ENCODE measurements at places on chromosomes 1 and 21. TPM values are rescaled to one million over a fixed set of nuclear protein-coding genes. Genes with fewer than 3 reads are reported as not detected.

GRCh38 chr1:205466595-205467220 is 10.9 kb upstream of the BLACAT1 start:
- no peak for DNase-seq
- H3K4me3 ChIP-seq, result no peak overlapping the region
- no peaks in the 10 kb centered on the region for H3K4me1 ChIP-seq
- H3K36me3 ChIP-seq, result no peaks in the 10 kb centered on the region
- H3K27ac ChIP-seq, result no peak overlapping the region

- H3K4me1 ChIP-seq, result peaks cover 14% of the 10 kb centered on the region
- no peak overlapping the region for H3K4me3 ChIP-seq
- peaks cover 2% of the 10 kb centered on the region for H3K27me3 ChIP-seq
- H3K27ac ChIP-seq, result no peak overlapping the region
- no peaks in the 10 kb centered on the region for H3K36me3 ChIP-seq
These were observed 104.2 kb upstream of the TARDBP start for GRCh38 chr1:10908266-10908665.

- no peaks in the 10 kb centered on the region for H3K27me3 ChIP-seq
- H3K4me3 ChIP-seq, result no peak overlapping the region
- H3K36me3 ChIP-seq, result no peaks in the 10 kb centered on the region
- DNase-seq, result no peak
- H3K27ac ChIP-seq, result no peak overlapping the region
- H3K4me1 ChIP-seq, result peaks cover 4% of the 10 kb centered on the region
These were observed 144.5 kb downstream of the AKT3 start for GRCh38 chr1:243705585-243705984.

DNA sequence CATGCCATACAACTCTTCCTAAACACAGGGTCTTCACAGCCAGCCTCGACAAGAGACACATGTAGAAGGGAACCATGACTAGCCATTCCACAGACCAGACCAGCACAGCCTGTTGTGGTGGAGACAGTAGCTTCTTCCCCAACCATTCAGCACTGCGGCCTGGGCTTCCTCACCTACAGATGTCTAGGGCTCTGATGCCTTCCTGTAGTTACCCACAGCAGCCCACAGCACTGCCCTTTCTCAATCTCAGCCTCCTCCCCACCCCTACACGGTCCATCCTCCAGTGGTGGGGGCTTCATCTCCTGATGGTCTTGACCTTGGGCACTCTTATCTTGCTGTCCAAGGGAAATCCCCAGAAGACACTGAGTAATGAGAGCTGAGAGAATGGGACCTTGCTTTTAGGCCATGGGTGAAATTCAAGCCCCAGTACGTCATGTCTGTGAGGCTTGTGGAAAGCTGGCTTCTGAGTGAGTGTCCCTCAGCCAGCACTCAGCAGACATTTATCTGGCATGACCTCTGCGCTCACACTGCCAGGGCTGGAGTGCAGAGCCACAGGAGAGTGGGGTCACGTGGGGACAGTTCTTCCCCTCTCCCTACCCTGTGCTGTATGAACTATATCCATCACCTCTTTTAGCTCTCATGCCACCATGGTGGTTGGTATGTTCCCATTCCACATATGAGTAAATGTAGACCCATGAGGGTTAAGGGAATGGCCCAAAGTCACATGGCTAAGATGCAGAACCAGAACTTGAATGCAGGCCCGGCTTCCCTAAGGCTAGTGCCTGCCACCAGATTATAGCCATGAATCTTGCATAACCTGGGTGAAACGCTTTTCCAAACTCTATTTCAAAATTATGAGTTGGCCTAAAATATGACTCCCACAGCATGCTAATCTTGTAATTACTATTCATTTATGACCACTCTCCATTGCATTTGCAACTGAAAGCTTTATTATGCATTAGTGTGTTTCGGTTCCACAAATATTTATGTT is 104.7 kb downstream of the HIVEP3 start:
- H3K27ac ChIP-seq, result no peak overlapping the region
- H3K27me3 ChIP-seq, result no peaks in the 10 kb centered on the region
- H3K4me3 ChIP-seq, result no peak overlapping the region
- no peaks in the 10 kb centered on the region for H3K36me3 ChIP-seq
- DNase-seq, result no peak
- H3K4me1 ChIP-seq, result peaks cover 37% of the 10 kb centered on the region

The OR2L8 gene
- total RNA-seq, result not detected

The MRPL24 gene
- total RNA-seq, result 106 TPM

DNA sequence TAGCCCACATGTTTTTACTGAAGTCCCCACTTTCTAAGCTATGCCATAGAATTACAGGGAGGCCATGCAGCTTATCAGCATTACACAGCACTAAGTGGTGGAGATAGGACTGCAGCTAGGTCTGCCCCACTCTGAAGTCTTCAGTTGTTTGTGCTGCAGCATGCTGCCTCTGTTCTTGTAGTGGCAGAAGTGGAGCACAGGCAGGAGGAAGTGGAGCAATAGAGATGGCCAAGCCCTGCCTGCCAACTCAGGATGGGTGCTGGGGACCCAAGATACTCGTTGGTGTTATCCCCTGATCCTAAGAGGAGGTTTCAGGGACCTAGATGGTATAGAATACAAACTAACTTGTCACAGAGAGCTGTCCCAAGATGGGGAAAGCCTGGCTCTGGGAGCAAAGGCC is 12.9 kb downstream of the MRPL37 start:
- no peak overlapping the region for H3K27ac ChIP-seq
- H3K4me1 ChIP-seq, result peaks cover 2% of the 10 kb centered on the region
- H3K36me3 ChIP-seq, result peaks cover 64% of the 10 kb centered on the region

DNA sequence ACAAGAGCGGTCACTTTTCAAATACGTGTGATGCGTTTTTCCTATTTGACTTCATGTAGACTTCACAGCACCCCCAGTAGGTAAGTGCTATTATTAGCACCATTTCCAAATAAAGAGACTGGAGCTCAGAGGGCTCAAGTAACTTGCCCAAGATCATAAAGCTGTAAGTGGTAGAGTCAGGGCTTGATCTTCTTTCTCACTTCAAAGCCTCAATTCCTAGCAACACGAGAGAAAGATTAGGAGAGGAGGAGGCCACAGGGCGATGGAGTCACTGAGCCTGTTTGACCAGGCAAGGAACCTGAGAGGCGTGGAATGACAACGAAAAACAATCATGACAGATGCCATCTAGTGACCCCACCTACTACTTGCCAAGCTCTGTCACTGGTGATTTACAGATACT is 181.0 kb downstream of the FOXD2 start:
- no peaks in the 10 kb centered on the region for H3K36me3 ChIP-seq
- no peaks in the 10 kb centered on the region for H3K4me1 ChIP-seq
- H3K4me3 ChIP-seq, result no peak overlapping the region
- peaks cover 4% of the 10 kb centered on the region for H3K27me3 ChIP-seq
- no peak overlapping the region for H3K27ac ChIP-seq

- no peaks in the 10 kb centered on the region for H3K27me3 ChIP-seq
- H3K36me3 ChIP-seq, result peaks cover 57% of the 10 kb centered on the region
- H3K4me1 ChIP-seq, result peaks cover 30% of the 10 kb centered on the region
- peak overlapping the region; percentile 91 for H3K4me3 ChIP-seq
- H3K27ac ChIP-seq, result peak overlapping the region; percentile 100
These were observed 2.5 kb upstream of the TNFRSF18 start for GRCh38 chr1:1208713-1209433.

DNA sequence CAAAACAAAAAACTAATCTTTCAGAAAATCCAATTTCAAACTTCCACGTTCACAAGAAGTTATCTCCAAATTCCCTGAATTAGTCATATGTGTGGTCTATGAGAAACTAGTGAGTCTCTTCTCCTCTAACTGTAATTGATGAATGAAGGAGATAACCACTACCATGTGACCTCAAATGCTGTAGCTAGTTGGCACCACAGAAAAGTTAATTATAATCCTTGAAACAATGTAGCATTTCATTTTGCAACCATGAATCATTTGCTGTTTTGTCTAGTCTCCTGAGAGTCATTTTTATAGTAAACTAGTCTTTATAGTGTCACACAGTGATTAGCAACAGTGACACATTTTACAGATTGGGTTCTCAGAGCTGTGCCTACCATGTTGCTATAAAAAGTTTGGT is 287.5 kb downstream of the LRRIQ3 start:
- H3K27ac ChIP-seq, result no peak overlapping the region
- H3K27me3 ChIP-seq, result no peaks in the 10 kb centered on the region
- peaks cover 1% of the 10 kb centered on the region for H3K36me3 ChIP-seq
- DNase-seq, result no peak

- H3K27ac ChIP-seq, result no peak overlapping the region
- H3K36me3 ChIP-seq, result no peaks in the 10 kb centered on the region
- no peak for DNase-seq
- H3K4me1 ChIP-seq, result peaks cover 2% of the 10 kb centered on the region
- H3K4me3 ChIP-seq, result no peak overlapping the region
These were observed 87.9 kb downstream of the SUSD4 start for GRCh38 chr1:223276029-223276428.

The ITLN2 gene
- total RNA-seq, result not detected

The CHAF1B gene
- total RNA-seq, result 28.9 TPM

DNA sequence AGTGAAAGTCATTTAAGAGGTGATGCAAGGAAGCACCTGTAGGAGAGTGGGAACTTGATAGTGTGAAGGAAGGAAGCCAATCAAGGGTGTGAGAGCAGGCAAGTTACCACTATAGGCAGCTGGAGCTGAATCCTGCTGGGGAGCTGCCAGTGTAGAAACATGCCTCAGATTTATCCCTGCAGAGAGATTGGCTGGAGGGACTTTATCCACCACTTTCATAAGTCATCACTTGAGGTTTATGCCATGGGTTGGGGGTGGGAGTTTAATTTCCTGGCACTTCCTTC is 443.6 kb downstream of the PLPP3 start:
- no peak overlapping the region for H3K4me3 ChIP-seq
- H3K36me3 ChIP-seq, result no peaks in the 10 kb centered on the region
- no peaks in the 10 kb centered on the region for H3K27me3 ChIP-seq

- H3K4me1 ChIP-seq, result peaks cover 34% of the 10 kb centered on the region
- H3K27ac ChIP-seq, result peak overlapping the region; percentile 68
- H3K4me3 ChIP-seq, result no peak overlapping the region
- H3K36me3 ChIP-seq, result peaks cover 18% of the 10 kb centered on the region
- no peaks in the 10 kb centered on the region for H3K27me3 ChIP-seq
- no peak for DNase-seq
These were observed 2.8 kb upstream of the ZC3H12A start for GRCh38 chr1:37471345-37472231.

DNA sequence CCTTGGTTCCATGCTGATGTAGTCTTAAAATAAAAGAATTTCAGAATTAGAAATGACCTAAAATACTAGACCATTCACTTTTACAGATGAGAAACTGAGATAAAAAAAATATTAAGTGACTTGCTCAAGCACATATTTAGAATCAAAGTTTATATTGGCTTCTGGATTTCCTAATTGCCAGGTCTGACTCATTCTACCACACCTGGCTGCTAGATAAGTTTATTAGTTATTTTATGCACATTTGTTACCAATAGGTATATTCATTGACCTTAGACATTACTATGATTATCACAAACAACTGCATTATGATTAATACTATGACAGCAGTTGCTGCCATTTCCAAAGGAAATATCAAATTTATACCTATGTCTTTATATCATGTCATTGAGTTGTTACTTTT is 497.5 kb downstream of the RWDD3 start:
- H3K27me3 ChIP-seq, result no peaks in the 10 kb centered on the region
- H3K27ac ChIP-seq, result no peak overlapping the region
- no peaks in the 10 kb centered on the region for H3K4me1 ChIP-seq
- DNase-seq, result no peak
- no peaks in the 10 kb centered on the region for H3K36me3 ChIP-seq
- H3K4me3 ChIP-seq, result no peak overlapping the region

GRCh38 chr1:11657654-11658053 is 3.0 kb downstream of the FBXO44 start:
- peaks cover 11% of the 10 kb centered on the region for H3K36me3 ChIP-seq
- H3K27me3 ChIP-seq, result no peaks in the 10 kb centered on the region
- no peak overlapping the region for H3K27ac ChIP-seq
- no peak overlapping the region for H3K4me3 ChIP-seq
- no peak for DNase-seq
- H3K4me1 ChIP-seq, result peaks cover 6% of the 10 kb centered on the region

DNA sequence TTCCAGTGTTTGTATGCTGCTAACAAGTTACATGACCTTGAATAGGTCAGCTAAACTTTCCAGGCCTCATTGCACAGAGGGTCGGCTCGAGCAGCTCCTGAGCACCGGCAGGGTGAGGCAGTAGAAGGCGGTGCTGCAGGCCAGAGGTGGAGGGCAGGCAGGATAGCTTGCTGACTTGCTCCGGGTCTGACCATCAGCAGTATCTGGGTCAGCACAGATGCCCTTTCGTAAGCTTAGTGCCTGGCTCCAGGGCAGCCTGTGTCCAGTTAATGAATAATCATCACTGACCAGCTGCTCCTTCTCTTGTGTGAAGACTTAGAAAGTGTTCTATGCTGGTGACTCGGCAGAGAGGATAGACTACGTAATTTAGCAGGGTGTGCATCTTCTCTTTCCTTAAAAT is 6.9 kb downstream of the MAPKAPK2 start:
- no peak overlapping the region for H3K27ac ChIP-seq
- DNase-seq, result no peak
- H3K27me3 ChIP-seq, result no peaks in the 10 kb centered on the region
- H3K4me1 ChIP-seq, result peaks cover 83% of the 10 kb centered on the region

GRCh38 chr1:42000766-42001165 is 82.0 kb upstream of the HIVEP3 start:
- no peaks in the 10 kb centered on the region for H3K27me3 ChIP-seq
- DNase-seq, result no peak
- no peak overlapping the region for H3K27ac ChIP-seq
- H3K36me3 ChIP-seq, result no peaks in the 10 kb centered on the region

DNA sequence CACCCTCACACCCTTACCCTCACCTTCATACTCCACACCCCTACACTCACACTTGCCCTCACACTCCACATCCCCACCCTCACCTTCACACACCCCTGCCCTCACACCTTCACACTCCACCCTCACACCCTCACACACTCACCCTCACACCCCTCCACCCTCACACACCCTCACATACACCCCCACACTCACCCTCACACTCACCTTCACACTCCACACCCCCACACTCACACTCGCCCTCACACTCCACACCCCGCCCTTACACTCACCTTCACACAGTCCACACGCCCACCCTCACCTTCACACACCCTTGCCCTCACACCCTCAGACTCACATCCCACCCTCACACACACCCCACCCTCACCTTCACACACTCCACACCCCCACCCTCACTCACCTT is 43.6 kb upstream of the EDN2 start:
- H3K4me1 ChIP-seq, result no peaks in the 10 kb centered on the region
- H3K36me3 ChIP-seq, result peaks cover 15% of the 10 kb centered on the region
- no peak for DNase-seq
- no peaks in the 10 kb centered on the region for H3K27me3 ChIP-seq
- H3K27ac ChIP-seq, result no peak overlapping the region
- H3K4me3 ChIP-seq, result no peak overlapping the region

The RHBDL2 gene
- total RNA-seq, result not detected

The TRIM45 gene
- total RNA-seq, result 0.69 TPM

DNA sequence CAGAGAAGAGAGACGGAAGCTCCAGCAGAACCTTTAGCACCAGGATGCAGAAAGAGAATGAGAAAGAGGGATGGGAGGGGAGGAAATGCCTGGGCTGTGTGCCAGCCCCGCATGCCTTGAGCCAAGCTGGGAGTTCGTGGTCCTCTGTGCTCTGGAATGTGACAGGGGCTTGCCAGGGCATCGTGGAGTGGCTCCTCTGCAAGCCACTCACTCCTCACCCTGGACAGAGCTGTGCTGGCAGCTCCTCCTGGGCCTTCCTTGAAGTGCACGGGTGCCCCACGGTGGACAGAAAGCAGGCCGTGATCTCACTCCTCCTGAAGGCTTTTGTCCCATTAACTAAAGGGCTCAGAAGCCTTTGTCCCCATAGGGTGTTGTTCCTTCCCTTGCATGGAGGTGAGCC is 34.8 kb upstream of the PRELP start:
- H3K4me3 ChIP-seq, result no peak overlapping the region
- H3K36me3 ChIP-seq, result no peaks in the 10 kb centered on the region
- no peak for DNase-seq
- H3K27me3 ChIP-seq, result peaks cover 12% of the 10 kb centered on the region
- no peak overlapping the region for H3K27ac ChIP-seq
- no peaks in the 10 kb centered on the region for H3K4me1 ChIP-seq

All from activated CD4-positive, alpha-beta memory T cell treated with anti-CD3 and anti-CD28 coated beads for 36 hours (primary cell).